ENCODE measurements at places on chromosomes 2 and 18.

GRCh38 chr2:6943523-6943922, 26.3 kb downstream of the RNF144A start:
- DNase-seq, result no peak

DNA sequence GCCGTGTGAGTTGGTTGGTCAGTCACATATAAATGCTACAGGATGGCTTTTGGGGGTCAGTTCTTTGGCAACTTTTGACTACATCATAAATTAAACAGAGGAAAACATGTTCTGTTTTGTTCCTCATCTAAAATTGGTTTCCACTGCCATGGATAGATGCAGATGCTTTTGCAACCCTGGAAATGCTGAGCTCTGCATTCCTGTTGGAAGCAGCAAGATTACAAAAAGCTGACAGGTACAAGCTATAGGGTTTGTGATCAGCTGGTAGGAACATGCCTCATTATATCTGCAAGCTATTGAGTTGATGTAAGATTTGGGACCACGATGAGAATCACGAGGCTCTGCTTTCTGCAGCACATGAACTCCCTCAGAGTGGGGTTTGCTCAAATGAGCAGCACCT, 207.4 kb upstream of the TPO start:
- DNase-seq, result no peak

DNA sequence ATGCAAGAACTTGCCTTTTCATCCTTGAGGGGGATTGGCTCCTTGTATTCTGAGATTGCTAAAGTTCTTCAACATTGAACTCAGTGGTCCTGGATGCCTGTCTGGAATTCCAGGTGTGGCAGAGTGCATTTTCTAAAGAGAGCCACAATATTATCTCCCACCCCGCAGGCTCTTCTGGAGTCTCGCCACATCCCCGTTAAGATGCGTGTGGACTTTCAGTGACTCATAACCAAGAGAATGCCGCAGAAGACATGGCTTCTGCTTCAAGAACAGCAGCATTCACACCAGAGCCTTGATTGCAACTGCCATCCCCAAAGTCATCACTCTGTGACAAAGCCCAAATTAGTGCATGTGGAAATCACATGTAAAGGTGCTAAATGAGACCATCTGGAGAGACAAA, 142.7 kb downstream of the CDH20 start:
- DNase-seq, result no peak

GRCh38 chr18:25370391-25370790, 18.4 kb upstream of the ZNF521 start:
- DNase-seq, result no peak

- DNase-seq, result no peak
Measured at GRCh38 chr18:76772665-76773064, 49.7 kb upstream of the ZNF236 start.

DNA sequence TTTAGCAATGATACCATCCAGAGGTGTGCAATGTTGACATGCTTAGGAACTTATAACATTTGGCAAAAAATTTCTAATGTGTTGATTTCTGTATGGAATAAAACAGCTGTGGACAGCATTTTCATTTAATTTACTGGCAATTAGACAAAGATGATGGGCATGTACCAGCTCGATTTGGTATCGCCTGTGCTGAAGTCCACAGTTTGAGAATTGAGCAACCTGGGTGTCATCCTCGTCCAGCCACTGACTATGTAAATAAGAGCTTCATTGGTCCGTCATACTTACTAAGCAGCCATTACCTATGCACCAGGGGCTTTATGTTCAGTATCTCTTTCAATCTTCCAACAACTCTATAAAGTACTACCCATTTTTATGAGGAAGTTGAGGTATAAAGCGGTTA, 24.6 kb upstream of the ACAA2 start:
- DNase-seq, result no peak

- no peak for DNase-seq
Measured at GRCh38 chr2:188979187-188980114, 5.3 kb downstream of the COL3A1 start.

- DNase-seq, result no peak
Measured at GRCh38 chr2:219851169-219851568, 223.7 kb downstream of the SLC4A3 start.
